ENCODE measurements at places on chromosomes 5 and 9.

DNA sequence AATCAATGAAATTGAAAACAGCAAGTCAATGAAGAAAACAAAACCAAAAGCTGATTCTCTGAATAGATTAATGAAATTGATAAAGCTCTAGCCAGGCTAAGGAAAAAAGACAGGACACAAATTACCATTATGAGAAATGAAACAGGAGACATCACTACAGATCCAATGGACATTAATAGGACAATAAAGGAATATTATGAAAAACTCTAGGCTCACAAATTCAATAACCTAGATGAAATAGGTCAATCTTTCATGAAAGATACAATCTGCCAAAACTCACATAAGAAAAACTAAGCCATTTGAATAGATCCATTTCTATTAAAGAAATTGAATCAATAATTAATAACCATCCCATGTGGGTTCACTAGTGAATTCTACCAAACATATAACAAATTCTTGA lies 37.3 kb downstream of the TTC23L start:
- peak; percentile 33 for DNase-seq

- DNase-seq, result no peak
These were observed 61.8 kb downstream of the DRD1 start for GRCh38 chr5:175382171-175382570.

DNA sequence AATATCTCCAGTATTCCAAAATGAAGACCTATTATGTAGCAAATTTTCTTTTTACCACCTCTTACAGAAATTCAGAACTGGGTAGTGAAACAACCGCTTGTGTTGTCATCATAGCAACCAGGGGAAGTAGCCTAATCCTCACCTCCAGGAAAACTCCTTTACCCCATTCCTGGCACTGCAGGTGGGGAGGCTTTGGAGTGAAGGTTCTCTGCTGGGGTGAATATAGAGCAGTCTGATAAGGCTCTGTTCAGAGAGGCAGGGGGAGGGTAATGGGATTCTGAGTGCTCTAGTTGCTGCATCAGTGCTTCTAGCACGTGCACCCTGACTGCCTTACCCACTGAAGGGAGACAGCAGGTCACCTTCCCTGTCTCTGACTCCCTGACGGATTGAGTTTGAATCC lies 116.2 kb downstream of the MAN2A1 start:
- no peak for DNase-seq

DNA sequence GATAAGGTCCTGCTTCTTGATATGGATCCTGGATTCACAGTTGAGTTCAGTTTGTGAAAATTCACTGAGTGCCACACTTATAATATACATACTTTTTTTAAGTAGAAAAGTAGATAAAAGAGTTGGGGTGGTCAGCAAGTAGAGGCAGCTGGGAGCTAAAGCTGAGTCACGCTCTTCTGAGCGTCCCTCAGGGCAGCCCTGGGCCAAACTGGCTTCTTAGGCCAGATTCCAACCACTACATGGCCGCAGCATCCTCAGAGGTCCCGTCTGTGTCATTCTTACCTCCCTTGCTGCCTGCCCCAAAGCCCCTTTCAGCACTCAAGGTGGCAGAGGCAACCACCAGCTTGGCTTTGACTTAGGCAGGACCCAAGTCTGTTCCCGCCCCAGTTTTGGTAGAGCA lies 123.3 kb upstream of the TBC1D2 start:
- no peak for DNase-seq

DNA sequence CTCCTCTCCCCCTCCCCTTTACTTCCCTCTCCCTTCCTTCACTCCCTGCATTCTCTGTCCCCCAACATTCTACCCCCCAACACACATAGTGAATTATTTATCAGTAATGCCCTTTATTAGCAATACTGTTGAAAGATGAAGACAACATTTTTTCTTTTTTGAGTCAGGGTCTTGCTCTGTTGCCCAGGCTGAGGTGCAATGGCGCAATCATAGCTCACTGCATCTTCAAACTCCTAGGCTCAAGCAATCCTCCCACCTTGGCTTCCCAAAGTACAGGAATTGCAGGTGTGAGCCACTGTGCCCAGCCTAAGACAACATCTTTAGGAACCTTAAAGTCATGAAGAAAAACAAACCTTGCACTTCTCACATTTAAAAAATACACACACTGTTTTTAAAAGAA lies 130.6 kb downstream of the ZNF462 start:
- DNase-seq, result no peak
